Brain pericyte (primary cell): ENCODE measurements at places on chromosomes 7 and 10.

- DNase-seq, result no peak
Measured at GRCh38 chr7:40972426-40972825, 730.5 kb downstream of the INHBA start.

GRCh38 chr7:116713918-116714317, 41.9 kb downstream of the MET start:
- no peak for DNase-seq

GRCh38 chr10:15324113-15324512, 47.0 kb downstream of the FAM171A1 start:
- no peak for DNase-seq

- DNase-seq, result no peak
Measured at GRCh38 chr7:48004638-48005037, 24.3 kb downstream of the SUN3 start.

- no peak for DNase-seq
Measured at GRCh38 chr7:45697576-45698136, 123.5 kb downstream of the ADCY1 start.

GRCh38 chr7:30647589-30648364, 34.5 kb downstream of the CRHR2 start:
- DNase-seq, result no peak

GRCh38 chr10:24718031-24718855, 5.4 kb downstream of the ARHGAP21 start:
- DNase-seq, result no peak
